ENCODE measurements at places on chromosomes 2 and 18.

DNA sequence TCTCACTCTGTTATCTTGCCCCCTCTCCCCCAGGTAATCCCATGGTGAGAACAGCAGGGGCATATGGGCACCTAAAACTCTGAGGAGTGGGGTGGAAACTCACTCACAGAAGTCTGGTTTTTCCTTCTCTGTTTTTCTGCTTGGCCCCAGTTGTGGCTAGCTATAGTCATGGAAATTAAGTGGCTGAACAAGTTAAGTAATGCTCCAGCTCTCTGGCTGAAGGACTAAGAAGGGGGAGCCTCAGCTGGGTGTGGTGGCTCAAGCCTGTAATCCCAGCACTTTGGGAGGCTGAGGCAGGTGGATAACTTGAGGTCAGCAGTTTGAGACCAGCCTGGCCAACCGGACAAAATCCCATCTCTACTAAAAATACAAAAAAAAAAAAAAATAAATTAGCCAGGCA, 261.0 kb downstream of the TPGS2 start:
- peak; percentile 53 for DNase-seq

GRCh38 chr2:42249887-42250286, 80.7 kb downstream of the EML4 start:
- no peak for DNase-seq

DNA sequence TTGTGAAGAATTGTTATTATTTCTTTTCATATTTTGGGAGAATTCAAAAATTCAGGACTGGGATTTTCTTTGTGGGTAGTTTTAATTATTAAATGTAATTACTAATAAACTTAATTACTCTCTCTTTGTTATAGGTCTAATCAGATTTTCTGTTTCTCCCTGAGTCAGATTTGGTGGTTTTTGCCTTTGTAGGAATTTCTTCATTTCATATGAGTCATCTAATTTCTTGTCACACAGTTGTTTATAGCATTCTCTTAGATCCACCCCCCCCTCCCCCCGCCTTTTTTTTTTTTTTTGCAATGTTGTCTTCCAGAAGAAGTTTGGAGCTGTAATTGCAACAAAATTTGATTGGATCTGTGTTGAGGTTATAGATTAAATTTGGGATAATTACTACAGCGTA, 26.0 kb upstream of the GALR1 start:
- no peak for DNase-seq

DNA sequence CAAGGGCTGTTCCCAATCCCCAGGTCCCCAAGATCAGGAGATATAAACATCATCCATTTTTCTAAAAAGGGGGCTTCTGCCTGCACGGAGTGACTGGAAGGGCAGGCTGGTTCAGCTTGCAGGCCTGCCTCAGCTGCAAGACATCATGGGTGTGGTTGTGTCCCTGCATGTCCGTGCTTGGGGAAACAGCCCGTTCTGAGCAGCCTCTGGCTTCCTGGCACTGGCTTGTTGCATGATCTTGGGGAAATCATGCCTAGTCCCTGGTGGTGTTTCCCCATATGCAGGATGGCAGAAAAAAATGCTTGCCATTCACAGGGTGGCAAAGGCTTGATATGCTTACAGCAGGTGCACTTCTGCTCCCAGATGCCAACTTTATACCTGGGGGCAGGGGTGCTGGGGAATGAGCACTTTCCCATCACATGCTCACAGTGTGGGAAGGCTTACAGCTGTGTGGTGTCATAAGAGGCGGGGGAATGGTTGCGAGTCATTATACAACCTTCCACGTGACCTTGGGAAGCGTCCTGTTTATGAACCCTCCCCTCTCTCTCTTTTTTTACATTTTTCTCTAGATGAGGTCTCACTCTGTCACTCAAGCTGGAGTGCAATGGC, 7.2 kb downstream of the PCARE start:
- no peak for DNase-seq

GRCh38 chr2:25229279-25230197, 61.2 kb upstream of the POMC start:
- peak; percentile 45 for DNase-seq

GRCh38 chr18:51100385-51101120, 70.5 kb downstream of the SMAD4 start:
- peak; percentile 14 for DNase-seq

DNA sequence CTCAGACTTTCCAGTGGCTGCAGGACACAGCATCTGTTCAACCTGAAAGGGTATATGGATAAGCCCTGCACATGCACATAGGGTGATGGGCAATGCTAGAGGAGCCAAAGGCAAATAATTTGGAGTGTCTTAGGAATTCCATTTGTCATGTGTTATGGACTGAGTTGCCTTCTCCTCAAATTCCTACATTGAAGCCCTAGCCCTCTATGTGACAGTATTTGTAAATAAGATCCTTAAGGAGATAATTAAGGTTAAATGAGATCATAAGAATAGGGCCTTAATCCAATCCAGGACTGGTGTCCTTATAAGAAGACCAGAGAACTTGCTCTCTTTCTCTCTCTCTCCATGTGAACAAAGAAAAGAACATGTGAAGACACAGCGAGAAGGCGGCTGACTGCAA, 42.9 kb upstream of the CREG2 start:
- no peak for DNase-seq

GRCh38 chr2:10382354-10383061, 65.6 kb downstream of the ODC1 start:
- DNase-seq, result peak; percentile 46

DNA sequence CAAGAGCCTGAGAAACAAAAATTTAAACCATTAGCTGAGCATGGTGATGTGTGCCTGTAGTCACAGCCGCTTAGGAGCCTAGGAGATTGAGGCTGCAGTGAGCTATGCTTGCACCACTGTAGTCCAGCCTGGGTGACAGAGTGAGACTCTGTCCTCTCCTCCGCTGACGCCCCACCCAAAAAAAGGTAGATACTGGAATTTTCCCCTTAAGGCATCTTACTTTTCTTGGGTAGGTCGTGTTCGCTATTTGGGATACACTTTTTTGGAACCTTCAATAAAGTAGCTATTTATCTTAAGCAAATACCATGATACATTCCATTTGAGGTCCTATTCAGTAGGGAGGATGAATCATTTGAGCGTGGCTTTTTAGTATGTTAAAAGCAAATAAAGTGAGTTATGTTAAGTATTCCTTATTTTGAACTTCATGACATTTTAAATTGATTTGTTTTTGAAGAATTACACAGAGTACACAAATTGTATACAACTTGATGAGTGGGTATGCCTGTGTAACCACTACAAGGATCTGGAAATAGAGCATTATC, 38.7 kb downstream of the RALBP1 start:
- DNase-seq, result no peak

DNA sequence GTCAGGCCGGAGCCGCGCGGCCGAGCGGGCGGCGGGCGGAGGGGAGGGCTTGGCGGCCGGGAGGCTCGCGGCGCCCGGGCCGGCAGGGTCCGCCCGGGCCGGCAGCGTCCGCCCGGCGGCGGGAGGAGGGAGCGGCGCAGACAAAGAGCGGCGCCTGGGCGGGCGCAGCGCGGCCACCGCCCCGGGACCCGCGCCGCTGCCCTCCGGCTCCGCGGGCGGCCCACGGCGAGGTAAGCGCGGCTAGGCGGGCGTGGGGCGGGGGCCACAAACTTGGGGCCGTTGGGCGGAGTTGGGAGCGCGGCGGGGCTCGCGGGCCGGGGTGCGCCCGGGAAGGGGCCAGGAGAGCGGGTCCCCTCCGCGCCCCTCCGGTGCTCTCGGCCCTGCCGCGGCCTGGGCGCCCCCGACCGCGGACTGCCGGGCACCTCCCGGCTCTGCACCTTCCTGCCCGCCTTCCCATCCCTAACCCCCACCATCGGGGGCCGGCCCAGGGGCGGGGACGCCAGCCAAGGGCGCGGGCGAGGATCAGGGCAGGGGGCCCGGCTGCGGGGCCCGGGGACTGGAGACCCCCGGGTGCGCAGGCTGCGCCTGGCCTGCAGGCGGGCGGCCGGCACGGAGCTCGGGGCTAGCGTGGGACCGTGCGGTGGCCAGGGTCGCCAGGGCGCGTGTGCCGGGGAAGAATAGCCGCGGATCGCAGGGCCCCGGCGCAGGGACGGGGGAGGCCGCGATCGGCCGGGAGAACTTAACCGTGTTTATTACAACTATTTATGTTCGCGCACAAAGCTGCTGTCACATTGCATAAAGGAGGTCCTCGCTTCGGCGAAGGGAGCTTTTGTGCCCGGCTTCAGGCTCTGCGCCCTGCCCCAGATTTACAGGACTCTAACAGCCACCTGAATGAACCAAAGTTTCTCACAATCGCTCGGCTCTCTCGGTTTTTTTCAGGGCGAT, at the start of gene NCK2:
TSS of gene NCK2 (plus strand) at position 4 of the 945 bp plus-strand sequence. CDS start 110,152 bp downstream, outside the sequence.
- peak; percentile 53 for DNase-seq

DNA sequence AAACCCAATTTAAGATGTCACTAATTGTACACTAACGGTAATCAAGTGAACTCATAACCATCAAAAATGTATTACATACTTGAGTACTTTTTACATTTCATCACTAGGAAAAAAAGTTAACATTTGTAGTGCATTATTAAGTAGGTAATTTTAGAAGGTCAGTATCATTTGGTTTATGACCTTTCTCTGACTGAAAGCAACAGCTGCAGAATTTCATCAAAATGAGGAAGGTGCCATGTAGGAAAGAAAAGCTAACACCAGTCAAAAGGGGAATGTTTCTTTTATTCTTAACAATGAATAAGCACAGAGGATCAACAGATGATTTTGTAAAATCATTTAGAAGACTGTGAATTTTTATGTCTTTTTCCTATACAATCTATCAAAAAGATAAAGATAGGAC, 79.0 kb downstream of the PIGN start:
- no peak for DNase-seq

DNA sequence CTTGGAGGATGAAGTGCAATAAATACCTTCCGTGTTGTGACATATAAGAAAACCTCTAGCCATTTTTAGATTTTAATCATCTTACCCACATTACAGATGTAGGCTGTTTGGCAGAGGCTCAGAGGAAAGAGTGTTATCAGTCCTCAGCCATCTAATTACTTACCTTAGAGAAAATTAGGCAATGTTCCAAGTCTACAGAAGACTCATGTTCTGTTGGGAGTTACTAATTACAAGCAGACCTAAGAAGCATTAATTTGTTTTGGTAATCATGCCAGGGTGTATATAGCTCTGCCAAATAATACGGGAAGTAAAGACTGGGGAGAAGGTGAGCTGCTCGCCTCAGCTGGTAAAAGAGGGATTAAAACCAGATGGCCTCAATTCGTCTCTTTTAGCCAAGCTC, 125.8 kb upstream of the PGAP1 start:
- DNase-seq, result no peak

- peak; percentile 19 for DNase-seq
Measured at GRCh38 chr2:74357627-74358026, 14.4 kb upstream of the SLC4A5 start.

GRCh38 chr2:108385411-108386071, 7.8 kb downstream of the SULT1C4 start:
- DNase-seq, result no peak

- DNase-seq, result peak; percentile 80
Measured at GRCh38 chr2:96839293-96839874, 4.4 kb downstream of the ANKRD23 start.

DNA sequence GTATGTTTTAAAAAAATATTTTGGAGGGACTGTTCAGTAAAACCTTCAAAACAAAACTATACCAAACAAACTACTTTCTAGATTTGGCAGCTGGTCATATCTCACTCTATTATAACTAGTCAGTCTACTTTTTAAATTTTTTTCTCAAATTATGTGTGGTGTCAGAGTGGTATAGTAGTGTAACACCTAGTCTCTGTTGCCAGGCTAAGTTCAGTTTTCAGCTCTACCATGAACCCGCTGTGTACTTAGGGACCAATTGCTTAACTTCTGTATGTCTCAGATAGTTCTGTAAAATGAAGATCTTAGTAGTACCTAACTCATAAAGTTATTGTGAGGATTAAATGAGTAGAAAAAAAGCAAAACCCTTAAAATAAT, 54.3 kb downstream of the GPD2 start:
- no peak for DNase-seq

DNA sequence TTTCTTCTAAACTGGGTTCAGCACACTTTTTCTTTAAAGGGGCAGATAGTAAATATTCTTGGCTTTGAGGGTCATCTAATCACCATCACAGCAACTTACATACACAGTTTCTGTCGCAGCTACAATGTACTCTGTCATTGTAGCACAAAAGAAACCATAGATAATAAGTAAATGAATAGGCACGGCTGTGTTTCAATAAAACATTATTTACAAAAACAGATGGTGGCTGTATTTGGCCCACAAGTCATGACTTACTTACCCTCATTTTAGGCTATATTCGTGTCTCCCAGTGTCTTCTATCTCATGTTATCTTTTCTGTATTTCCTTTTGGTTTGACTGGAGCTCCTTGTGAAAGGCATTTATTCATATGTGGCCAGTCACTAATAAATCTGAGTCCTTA, 168.3 kb downstream of the MAP2 start:
- DNase-seq, result no peak

DNA sequence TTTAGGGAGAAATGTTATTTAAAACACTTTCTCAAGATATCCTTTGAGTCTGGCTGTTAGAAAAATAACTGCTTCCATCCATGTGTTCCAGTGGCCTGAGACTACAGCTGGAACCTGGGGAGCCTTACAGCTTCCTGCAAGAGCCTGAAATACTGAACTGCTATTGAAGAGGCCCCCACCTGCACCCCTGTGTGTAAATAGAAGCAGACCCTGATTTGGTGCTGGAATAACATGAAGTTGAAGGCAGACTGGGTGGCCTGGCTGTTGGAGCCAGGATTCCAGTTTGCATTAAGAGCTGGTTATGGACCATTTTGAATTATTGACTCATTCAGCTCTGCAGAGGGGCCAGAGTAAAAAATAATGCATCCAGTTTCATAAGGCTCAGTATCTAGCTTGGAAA, 61.9 kb downstream of the DIS3L2 start:
- no peak for DNase-seq

DNA sequence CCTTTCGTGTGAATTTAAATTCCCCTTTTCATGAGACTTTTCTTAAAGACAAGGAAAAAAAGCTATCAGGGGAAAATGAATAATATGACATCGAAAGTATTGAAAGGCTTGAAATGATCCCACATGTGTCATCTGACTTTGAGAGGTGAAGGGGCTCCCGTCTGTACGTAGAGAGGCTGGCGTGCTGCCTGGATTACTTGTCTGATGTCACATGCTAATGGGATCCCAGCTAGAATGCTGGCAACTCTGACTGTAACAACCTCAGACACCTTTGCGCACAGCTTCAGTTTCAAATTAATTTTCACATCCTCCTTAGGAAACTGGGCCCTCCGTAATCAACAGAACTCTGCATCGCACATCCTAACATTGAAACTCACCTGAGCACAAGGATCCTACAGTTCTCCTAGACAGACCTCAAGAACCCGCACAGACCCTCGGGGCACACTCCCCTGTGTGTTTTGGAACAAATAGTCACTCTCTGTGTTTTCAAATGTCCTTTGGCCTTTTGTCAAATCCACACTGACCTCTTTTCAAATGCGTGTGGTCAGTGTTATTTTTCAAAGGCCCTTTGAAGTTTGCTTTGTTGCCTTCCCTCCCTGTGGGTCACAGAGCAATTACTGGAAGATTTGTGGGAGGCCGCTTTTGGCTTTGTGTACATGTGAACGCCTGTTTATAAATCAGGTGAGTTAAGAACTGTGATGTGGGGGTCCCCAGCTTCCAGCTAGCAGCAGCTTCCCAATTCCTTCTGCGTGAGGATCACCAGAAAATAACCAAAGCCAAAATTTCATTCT, 65.9 kb downstream of the IL1R2 start:
- no peak for DNase-seq

All from GM23338 (cell line).